ENCODE measurements at places on chromosomes 12 and 14. TPM values are rescaled to one million over a fixed set of nuclear protein-coding genes. Genes with fewer than 3 reads are reported as not detected.

Gene PRKCH
- 149 TPM for total RNA-seq

Gene FOXN4
- not detected for total RNA-seq

Gene ARHGEF25
- total RNA-seq, result 1.4 TPM

Gene SERPINA4
- total RNA-seq, result not detected

GRCh38 chr14:105303949-105304348 lies 3.1 kb upstream of the BRF1 start:
- DNase-seq, result no peak

- DNase-seq, result no peak
Observed at GRCh38 chr12:6998715-6999451, 19.4 kb downstream of the LPCAT3 start.

DNA sequence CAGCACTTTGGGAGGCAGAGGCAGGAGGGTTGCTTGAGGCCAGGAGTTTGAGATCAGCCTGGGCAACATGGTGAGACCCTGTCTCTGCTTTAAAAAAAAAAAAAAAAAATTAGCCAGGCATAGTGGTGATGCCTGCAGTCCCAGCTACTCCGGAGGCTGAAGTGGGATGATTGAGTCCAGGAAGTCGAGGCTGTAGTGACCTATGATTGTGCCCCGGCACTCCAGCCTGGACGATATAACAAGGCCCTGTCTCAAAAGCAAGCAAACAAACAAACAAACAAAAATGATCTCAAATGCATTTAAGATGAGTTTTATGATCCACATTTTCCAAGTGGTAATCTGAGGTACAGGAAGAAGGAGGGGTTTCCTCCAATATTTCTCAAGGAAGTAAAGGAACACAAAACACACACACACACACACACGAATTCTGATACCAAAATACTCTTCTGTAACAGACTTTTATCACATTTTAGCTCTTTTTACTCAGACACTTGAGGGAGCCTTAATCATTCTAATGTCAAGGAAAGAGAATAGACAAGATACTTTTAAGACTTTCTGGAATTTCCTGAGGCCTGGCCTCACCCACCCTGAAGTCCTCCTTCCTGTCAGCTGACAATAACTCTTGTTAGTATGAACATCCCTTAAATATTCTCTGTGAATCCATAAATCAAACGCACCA lies 44.4 kb upstream of the CERS5 start:
- DNase-seq, result peak; percentile 38

- no peak for DNase-seq
Observed at GRCh38 chr12:64666054-64666914, 56.0 kb downstream of the RASSF3 start.

DNA sequence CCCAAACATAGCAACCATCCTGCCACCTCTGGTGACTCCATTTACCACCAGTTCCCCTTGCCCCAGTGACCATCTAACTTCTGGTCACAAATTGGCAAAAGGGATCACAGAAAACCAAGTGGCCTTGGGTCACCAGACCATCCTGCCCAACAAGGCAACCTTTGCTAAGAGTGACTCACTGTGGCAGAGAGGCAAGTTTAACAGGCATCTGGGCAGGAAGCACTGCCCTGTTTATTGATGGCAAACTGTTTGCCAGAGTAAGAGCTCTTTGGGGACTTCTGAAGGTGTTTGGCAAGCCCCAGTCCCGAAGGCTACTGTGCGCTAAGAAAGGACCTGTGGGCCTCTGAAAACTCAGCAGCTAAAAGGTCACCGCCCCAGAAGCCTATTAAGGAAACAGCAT lies 28.2 kb upstream of the TMEM233 start:
- no peak for DNase-seq

DNA sequence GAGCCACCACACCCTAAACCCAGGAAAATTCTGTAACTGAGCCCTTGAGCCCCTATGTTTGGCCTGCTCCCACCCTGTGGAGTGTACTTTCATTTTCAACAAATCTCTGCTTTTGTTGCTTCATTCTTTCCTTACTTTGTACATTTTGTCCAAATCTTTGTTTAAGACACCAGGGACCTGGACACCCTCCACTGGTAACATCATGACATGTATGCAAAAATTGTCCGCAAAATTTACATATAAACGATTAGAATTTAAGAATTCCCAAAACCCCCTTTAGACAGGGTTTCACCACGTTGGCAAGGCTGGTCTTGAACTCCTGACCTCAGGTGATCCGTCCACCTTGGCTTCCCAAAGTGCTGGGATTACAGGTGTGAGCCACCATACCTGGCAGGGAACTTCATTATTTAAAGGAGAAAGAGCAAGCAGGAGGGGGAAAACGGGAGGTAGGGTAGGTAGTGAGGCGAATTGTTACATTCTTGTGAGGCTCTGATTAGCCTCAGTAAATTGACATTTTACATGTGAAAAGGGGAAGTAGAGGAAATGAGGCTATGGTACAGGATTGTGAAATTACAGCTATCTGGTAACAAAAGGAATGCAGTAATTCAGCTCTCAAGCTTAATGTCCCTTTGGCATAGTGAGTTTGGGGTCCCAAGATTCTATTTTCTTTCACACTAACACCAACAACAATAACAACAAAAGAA lies 27.6 kb downstream of the TUBA1A start:
- DNase-seq, result no peak

DNA sequence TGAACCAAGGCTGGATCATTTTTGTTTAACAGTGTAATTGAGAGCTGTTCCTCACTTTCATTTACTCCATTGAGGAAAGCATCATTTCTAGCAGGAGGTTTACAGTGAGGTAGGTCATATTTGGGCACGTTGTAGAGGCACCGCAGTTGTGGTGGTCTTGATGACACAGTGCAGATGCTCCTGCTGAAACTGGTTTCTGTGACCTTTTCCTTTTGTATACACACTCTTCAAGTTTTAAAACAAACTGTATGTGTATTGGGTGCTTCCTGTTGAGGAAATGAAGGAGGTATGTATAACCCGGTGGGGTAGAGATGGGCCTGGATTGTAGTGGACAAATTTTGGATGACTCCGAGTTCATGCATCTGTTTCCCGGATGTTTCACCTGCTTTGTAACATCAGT lies 456.3 kb upstream of the RGS6 start:
- DNase-seq, result no peak

GRCh38 chr14:69342928-69343525 lies 55.1 kb downstream of the ERH start:
- no peak for DNase-seq

GRCh38 chr14:88264116-88264515 lies 59.0 kb downstream of the KCNK10 start:
- DNase-seq, result no peak

GRCh38 chr14:90649557-90650135 lies 166.6 kb downstream of the TTC7B start:
- DNase-seq, result no peak

DNA sequence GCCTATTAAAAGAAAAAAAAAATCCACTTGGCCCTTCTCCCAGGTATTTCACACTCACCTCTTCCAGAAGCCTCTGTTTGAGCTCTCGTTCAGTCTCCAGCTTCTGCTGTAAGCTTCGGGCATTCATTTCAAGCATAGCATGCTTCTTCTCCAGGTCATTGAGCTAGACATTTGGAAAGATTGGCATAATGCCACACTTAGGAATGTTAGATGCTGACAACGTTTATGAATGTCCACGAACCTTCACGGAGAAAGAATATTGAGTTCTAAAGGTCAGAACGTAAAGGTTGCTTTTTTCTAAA lies 60.5 kb downstream of the PRKAB1 start:
- DNase-seq, result no peak
